ENCODE measurements at places on chromosomes 3 and 15. TPM values are rescaled to one million over a fixed set of nuclear protein-coding genes. Genes with fewer than 3 reads are reported as not detected.
A peak's percentile ranks its signal among the peaks of the same experiment; 100 is the strongest.

Gene LRRC15
- not detected for total RNA-seq

Gene OCA2
- total RNA-seq = not detected

Gene CPN2
- total RNA-seq = not detected

Gene GOLGA8T
- total RNA-seq = not detected

Gene RNU5B-1
- 12.9 TPM for total RNA-seq

Gene TERC
- total RNA-seq = 4.0 TPM

Gene RAB6B
- total RNA-seq = 3.3 TPM

Gene CYP1A2
- not detected for total RNA-seq

- no peak for DNase-seq
These were observed 33.4 kb downstream of the PRKCD start for GRCh38 chr3:53194210-53195065.

DNA sequence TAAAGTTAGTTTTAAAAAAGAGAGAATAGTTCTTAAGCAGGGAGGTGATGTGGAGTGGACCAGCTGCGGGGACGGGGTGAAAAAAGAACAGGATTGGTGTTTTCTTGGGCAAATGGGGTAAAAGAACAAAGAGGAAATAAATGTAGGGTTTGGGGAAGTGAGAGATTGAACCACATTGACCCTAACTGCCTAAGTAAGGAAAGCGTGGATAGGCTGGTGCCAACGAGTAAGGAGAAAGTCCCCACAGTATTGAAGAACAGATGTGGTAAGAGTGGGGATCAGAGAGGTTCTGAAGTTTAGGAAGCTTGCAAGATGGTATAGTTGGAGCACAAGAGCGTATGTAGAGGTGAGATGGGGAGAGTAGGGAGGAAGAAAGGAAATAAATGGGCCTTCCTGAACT is 17.0 kb downstream of the IREB2 start:
- DNase-seq = no peak

DNA sequence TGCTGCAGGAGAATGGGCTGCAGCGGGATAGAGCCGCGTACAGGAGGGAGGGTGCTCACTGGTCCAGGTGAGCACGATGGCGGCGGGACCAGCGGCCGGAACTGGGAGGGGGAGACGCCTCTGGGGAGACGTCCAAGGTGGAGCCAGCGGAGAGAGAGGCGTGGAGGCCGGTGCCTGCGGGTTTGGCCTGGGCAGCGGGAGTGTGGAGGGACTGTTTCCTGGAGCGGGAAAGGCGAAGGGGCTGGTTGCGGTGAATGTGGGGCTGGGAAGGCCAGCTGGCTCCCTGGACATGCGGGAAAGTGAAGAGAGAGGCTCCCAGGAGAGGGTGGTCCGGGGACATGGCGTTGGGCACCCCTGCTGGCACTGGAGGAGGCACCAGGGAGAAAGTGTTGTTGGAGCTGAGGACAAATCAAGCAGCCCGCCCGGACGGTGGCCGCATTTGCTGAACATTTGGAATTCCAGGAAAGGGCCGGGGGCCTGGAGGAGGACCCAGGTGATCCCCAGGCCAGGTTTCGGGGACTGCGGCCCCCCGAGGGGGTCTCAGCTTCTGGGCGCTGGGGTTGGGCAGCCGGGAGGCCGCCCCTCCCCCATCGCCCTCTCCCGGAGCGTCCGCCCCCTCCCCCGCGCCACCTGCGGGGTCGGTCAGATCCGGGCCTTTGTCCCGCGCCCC is 34.3 kb downstream of the DNAJB8 start:
- no peak for DNase-seq

GRCh38 chr3:8625991-8626390 is 18.6 kb downstream of the SSUH2 start:
- no peak for DNase-seq

GRCh38 chr3:13367728-13368127 is 52.4 kb downstream of the NUP210 start:
- DNase-seq = no peak

DNA sequence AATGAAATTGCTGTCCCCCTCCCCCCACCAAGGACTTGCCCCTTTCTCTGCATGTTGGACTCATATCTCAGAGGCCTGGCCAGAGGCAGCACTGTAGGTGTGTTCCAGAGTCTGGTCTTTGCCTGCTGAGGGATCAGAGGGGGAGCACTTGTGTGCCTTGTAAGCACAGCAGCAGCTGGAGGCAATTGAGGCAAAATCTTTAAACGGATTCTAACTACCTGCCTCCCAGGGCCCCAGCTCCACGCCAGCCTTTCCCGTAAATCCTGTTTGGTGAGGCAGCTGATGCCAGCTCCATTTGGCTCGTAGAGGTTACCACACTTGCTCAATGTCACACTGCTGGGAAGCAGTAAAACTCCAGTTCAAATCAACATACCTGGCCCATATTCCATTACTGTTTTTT is 2.3 kb upstream of the IDH2 start:
- DNase-seq = no peak

GRCh38 chr15:45645026-45645980 is 10.5 kb downstream of the SQOR start:
- DNase-seq = peak; percentile 36

DNA sequence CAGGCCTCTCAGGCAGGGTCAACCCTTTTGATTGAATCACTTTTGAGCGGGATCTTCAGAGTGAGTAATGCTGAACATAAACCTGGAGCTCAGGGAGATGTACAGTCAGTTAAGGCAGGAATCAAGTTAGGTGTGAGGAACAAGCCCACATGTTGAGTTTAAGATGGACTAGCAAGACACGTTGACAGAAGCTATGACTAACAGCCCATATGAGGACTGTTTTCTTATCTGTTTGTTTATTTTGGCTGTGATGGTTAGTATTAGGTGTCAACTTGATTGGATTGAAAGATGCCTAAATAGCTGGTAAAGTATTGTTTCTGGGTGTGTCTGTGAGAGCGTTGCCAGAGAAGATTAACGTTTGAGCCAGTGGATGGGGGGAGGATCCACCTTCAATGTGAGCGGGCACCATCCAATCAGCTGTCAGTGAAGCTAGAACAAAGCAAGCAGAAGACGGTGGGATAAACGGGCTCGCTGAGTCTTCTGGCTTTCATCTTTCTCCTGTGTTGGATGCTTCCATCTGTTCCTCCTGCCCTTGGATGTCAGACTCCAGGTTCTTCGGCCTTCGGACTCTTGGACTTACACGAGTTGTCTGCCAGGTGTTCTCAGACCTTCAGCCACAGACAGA is 232.3 kb upstream of the STAC start:
- no peak for DNase-seq

DNA sequence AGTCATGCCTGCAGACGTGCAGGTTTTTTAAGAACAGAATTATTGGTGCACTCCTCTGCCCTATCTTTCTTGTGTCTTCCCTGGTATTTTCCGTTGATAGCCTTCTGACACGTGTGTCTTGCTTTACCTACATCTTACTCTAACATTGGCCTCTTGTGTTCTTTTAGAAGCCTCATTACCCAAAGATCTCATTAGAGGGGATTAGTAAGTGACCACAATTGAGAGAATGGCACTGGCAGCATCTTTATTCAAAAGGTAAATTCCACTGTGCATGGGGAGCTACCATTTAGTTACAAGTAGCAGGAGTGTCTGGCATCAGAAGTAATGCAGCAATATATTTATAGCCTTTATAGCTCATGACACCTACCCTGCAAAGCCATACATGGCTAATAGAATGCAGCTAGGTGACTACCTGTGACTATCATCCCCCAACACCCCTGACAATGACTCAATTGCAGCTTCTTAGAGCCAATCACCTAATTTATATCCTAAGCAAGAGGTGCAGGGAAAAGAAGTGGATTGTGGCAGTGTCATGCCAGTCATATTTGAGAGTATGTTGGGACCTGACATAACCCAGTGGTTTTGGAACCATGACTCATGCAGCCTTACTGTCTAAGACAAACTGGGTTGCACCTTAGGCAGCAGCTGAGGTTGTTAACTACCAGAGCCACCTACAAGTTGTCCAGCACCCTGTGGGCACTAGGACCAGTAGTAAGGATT is 164.8 kb downstream of the GRM7 start:
- DNase-seq = no peak

DNA sequence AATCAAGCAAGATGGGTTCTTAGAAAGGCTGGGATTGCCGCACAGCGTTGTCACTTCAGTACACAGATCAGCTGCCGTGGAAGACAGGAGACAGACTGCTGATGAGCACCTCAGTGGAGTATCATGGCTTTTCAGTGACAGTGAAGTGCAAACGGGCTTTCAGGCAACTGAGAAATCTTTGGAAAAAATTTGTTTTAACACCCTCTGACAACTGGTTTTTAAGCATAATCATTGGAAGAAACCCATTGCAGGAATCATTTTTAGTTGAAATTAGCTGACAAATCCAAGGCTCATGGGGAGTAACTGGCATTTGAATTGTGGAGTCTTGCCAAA is 418.8 kb downstream of the OTOL1 start:
- no peak for DNase-seq

DNA sequence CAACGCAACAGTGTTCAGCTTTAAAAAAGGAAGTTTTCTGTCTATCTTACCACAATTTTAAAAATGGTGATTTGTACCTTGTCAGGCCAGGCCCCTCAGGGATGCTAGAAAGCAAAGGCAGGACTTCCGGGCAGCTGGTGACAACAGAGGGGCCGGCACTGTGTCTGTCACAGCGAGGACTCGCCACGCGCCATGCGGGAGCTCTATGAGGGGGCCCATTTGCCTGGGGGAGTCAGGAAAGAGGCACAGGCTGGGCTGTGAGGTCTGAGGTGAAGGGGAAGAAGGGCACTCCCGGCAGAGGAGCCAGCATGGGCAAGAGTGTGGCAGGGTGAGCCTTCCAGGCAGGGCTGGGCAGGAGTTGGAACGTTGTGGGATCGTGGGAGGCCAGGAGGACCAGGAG is 7.0 kb downstream of the IQSEC1 start:
- DNase-seq = no peak

DNA sequence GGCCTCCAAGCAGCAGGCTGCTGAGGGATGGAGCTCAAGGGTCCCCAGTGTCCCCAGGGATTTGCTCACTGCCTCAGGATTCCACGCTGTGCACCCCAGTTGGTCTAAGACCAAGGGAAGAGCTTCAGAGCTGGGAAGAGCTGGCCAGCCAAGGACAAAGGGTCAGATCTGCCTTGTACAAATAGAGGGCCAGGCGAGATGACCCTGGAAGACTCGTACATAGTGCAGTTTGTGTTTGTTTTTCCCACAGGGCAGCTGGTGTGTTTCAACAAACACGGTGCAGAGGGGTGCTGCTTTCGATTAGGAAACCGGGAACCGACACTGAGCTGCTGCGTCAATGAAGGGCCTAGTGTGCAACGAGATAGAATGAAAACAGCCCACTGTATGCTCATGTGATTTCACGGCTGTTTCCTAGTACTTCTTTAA is 56.1 kb upstream of the TRPM1 start:
- no peak for DNase-seq

DNA sequence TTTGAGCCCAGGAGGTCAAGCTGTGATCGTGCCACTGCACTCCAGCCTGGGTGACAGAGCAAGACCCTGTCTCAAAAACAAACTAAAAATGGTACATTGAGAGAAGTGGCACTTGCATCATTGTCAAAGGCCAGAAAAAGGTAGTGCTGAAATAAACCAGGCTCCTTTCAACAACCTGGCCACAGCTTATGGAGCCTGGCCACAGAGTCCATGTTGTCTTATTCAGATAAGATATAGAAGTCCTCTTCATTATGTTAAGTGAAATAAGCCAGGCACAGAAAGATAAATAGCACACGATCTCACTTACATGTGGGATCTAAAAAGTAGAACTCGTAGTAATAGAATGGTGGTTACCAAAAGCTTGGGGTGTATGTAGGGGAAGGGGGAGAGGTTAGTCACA is 34.8 kb downstream of the EMC4 start:
- no peak for DNase-seq

- DNase-seq = no peak
These were observed 11.5 kb downstream of the CHSY1 start for GRCh38 chr15:101240358-101240757.

DNA sequence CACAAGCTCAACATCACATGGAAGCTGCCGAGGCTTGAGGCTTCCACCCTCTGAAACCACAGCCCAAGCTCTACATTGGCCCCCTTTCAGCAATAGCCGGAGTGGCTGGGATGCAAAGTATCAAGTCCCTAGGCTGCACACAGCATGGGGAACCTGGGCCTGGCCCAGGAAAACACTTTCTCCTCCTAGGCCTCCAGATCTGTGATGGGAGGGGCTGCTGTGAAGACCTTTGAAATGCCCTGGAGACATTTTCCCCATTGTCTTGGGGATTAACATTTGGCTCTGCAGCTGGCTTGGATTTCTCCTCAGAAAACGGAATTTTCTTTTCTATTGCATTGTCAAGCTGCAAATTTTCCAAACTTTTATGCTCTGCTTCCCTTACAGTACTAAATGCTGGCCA is 18.2 kb downstream of the HRG start:
- no peak for DNase-seq

- no peak for DNase-seq
These were observed 107.4 kb downstream of the PEAK1 start for GRCh38 chr15:77312523-77312922.

- DNase-seq = no peak
These were observed 284.7 kb upstream of the STT3B start for GRCh38 chr3:31247850-31248562.

- DNase-seq = peak; percentile 80
These were observed 1.2 kb downstream of the KLF13 start for GRCh38 chr15:31327669-31328427.

GRCh38 chr3:84108442-84108971 is 850.3 kb upstream of the CADM2 start:
- DNase-seq = no peak

DNA sequence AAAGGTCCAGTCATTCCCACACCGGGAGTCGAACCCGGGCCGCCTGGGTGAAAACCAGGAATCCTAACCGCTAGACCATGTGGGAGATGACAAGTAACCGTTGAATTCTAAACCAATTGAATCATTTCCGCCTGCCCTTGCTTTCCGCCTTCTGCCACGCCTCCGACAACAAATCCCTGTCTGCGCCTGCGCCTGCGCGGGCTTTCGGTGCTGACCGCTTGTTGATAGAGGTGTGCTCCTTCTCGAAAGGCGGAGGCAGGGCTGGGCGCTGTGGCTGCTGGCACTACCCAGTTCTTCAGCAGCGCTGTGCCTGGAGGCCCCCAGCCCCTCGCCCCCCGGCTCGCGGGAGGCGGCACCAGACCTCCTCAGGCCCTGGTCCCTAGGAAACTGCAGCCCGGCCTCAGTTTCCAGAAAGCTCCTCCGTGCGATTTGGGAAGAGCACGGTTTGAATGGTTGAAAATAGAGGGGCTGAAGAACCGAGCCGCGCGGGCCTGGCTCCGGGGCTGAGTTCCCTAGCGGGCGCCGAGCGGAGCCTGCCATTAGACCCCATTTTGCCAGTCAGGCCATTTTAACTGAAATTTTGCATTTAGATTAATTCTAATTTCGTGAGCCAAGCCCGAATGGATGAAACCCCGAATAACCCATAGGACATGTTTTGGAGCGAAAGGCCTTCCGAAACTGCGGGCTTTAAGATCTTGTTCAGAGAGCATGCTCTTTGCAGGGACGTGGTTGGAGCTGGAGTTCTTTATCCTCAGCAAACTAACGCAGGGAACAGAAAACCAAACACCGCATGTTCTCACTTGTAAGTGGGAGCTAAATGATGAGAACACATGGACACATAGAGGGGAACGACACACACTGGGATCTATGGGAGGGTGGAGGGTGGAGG is 219.3 kb upstream of the ATP10A start:
- DNase-seq = peak; percentile 95

All from activated CD4-positive, alpha-beta memory T cell treated with anti-CD3 and anti-CD28 coated beads, Interleukin-2, amount 10 ng/mL, durations not matched to agents 7 days and 5 days (primary cell).